ENCODE measurements at places on chromosomes 5 and 9.

GRCh38 chr5:131944702-131945550 is 537 bp downstream of the MEIKIN start:
- no peak for DNase-seq

DNA sequence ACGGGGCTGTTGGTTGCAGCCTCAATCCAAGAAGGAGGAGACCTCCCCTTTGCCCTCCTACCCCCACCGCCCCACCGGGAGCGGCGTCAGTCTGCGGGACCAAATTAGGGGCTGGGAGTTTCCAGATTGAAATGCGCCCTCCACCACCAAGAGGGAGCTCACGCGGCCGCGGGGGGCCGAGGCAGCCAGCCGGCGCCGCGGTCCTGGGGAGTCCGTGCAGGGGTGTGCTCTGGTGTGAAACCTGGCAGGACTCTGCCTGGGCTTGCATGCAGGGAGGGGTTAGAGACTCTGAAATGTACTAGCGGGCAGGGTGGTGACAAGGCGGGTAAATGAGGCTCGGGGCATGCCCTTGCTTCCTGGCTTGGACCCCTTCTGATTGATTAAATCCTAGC is 989 bp upstream of the FBN2 start:
- no peak for DNase-seq

GRCh38 chr5:93300309-93300923 is 280.6 kb downstream of the NR2F1-AS1 start:
- DNase-seq: no peak

DNA sequence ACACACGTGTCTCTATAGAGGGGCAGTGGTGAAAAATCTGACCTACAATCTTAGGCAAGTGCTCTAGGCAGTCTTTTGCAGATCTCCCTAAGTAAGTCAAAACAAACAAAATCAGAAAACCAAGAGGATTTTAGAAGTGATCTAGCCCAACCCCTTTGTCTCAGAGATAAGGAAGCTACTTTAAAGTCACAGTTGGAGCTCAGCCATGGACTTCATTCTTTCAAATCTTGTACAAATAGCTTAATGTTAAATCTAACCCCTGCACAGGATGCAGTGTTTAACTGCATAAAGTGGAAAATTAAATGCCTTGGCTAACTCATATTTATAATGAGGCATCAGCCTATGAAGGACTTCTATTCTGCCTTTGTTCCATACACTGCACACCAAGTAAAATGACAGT is 135.1 kb upstream of the RFX3 start:
- DNase-seq: no peak

- no peak for DNase-seq
Measured at GRCh38 chr9:116045083-116045482, 108.5 kb upstream of the PAPPA start.

DNA sequence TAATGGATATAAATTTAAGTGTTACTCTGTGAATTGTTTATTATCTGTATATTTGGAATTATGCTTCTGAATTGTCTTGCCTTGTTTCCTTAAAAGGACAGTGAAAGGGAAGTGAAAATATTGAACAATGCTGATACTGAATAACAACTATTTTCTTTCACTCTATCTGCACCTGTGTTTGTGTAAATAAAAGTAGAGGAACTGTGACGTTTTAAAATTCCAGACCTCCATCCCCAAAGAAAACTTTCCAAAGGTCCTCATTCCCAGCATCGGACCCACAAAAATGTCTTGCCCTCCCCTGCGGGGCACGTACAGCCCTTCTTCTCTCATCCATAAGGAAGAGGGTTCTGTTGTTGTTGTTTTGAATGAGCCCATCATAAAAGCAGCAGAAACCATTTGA is 100.0 kb downstream of the NLN start:
- DNase-seq: no peak

DNA sequence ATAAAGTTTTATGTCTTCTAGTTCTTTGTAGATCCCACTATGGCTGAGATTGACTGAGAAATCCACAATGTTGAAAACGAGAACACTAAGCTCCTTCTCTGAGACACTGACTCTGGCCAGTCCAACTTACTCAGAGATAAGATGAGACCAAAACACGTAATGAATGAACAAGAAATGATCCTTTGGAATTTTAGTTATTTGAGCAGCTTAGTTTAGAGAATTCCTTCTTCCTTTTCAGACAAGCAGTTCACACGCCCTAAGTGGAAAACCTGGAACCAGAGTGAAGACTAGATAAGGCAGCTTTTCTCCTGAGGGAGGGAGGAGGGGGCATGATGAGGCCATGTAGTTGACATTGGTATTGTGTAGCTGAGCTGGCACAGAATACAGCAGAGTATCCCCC is 139.6 kb downstream of the GABRB2 start:
- no peak for DNase-seq

DNA sequence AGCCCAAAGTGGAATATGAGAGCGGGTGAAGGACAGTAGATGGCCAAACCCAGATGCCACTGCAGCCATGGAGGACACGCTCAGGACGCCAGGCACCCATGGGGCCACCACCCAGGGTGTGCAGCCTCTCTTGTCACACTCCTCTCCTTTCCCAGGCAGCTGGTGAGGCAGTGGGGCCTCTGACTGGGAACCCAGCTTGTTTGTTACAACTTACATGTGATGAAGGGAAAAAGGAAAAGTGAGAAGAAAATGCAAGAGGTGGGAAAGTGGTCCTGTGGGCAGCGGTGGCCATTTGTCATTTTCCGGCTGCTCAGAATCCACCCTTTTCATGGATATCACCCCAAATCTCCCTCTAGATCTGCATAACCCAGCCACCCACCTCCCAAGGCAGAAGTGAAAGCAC is 62.7 kb upstream of the UNC5A start:
- DNase-seq: no peak

- no peak for DNase-seq
Measured at GRCh38 chr9:126000256-126000655, 253.1 kb downstream of the PBX3 start.

- no peak for DNase-seq
Measured at GRCh38 chr5:72956324-72957140, 691 bp downstream of the FCHO2 start.

- DNase-seq: no peak
Measured at GRCh38 chr5:148887123-148887881, 60.9 kb downstream of the ADRB2 start.

GRCh38 chr9:84609779-84610178 is 59.8 kb upstream of the NTRK2 start:
- DNase-seq: no peak

- peak; percentile 35 for DNase-seq
Measured at GRCh38 chr5:75668977-75669689, 48.1 kb downstream of the POC5 start.

DNA sequence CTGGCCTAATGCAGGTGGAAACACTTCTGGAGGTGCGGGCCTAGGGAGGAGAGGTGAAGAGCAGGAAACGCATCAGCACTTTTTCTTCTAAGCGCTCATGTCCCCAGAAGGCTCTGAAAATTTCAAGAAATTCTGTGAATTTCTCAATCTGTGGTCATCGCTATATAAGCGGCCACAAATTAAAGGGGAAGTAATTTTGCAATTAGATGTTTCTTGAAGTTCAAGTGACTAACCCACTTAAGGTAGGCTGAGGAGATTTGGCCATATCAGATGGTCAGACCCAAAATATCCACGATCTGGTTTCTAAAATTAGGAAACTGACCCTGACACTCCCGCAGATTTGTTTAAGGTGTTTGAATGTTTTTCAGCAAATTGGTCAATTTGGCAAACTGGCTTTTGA is 16.6 kb upstream of the HMGCR start:
- DNase-seq: no peak

DNA sequence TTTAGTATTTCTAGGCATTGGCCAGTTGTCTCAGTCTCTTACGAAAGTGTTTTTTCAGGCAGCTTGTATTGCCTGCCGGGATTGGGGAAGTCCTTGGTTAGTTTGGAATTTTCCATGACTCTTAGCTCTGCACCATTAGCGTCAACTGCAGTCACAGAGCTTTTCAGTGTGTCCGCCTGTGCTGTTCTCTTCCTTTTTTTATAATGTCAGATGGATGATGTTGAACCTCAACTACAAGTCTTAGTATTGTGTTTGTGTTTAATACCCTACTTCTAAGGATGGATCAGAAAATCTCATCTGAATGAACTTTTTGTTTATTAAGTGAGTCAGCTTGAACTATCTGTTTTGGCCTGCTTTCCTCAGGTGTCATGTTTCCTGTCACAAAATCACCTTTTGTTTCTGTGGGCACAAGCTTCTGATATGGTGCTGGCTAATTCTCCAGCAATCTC is 33.1 kb downstream of the ATP6V0E1 start:
- no peak for DNase-seq

- no peak for DNase-seq
Measured at GRCh38 chr5:154995679-154996078, 17.9 kb upstream of the KIF4B start.

GRCh38 chr5:88675168-88675707 is 207.7 kb downstream of the MEF2C start:
- no peak for DNase-seq

DNA sequence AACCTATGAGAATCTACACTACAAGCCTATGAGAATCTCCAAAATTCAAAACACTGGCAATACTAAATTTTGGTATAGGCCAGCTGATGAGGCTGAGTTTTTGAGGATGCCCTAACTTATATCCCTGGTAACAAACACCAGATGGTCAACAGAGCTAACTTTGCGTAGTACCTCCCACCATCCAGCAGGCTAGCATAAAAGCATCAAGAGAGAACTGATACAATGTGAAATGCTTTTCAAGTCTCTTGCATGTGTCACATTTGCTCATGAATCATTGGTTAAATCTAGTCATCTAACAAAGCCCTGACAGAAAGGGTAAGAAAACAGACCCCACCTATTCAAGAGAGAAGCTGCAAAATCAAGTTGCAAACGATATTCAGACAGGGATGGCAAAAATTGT is 1609.7 kb upstream of the CDH9 start:
- DNase-seq: no peak

GRCh38 chr9:89541798-89542197 is 43.9 kb upstream of the SEMA4D start:
- DNase-seq: no peak

DNA sequence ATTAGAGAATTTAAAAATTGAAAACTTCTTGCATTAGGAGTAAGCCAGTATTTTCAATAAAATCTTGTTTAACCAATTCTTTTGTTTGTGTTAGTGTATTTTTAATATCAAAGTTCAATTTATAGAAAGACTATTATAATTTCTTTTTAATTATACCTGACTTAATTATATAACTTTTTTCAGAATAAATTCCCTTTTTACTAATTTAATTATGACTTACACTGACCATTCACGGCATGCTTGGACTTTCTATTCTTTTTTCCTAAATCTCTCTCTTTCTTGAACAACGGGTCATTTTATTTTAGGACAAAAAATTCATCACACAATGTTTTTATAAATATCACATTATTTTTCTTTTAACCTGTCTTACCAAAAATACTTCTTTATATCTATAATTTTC is 555.3 kb upstream of the PTGER4 start:
- no peak for DNase-seq

GRCh38 chr5:134000091-134000511 is 4.7 kb downstream of the VDAC1 start:
- no peak for DNase-seq

GRCh38 chr5:166276006-166276405 is 2015.4 kb upstream of the WWC1 start:
- DNase-seq: no peak

DNA sequence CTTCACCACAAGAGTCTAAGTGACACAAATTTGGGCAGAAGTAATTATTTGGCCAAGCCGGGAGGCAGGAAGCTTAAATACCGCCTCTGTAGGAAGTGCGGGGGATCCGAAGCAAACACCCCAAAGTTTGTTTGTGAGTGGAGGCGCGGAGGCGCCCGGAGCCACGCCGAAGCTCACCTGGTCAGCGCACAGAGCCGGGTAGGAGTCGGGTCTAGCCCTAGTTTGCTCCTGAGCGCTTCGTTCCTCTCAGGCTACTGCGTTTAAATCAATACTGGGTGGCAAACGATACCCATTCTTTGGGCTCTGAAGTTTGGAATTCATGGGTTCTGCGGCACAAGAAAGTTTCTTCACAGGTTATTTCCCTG is 855 bp downstream of the MCC start:
- DNase-seq: no peak

DNA sequence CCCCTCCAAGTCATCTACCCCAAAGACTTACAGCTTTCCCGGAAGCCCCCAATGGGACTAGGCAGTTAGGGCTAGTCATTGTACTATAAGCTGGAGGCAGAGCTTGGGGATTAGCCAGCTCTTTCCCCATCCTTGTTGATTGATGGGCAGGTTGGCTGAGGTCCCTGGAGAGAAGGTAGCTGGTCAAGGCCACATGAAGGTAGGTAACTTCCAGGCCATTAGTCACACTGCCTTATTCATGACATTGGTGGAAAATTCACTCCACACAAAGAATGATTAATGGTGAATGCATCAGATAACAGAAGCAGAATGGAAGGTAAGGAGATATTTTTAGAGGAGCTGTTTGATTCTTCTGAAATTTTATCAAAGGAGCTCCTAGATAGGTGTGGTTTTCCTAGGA is 49.5 kb upstream of the TGFBR1 start:
- DNase-seq: no peak

GRCh38 chr5:16894236-16895057 is 41.6 kb downstream of the MYO10 start:
- no peak for DNase-seq

GRCh38 chr9:14192556-14192955 is 121.4 kb downstream of the NFIB start:
- no peak for DNase-seq

DNA sequence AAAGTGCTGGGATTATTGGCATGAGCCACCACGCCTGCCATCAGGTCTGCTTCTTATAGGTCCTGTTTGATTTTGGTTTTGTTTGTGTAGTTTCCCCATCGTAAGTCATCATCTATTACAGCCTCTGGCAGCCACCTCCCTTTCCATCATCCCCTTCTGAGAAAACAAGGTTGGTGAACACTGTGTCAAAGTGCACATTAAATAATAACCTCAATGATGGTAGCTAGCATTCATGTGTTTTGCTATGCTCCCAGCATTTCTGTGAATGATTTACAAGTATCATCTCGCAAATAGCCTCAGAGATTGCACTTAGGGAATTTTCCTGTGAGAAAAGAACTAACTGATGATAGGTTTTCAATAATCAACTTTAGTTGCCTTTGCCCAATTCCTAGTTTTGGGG is 9.9 kb downstream of the PRUNE2 start:
- DNase-seq: no peak

DNA sequence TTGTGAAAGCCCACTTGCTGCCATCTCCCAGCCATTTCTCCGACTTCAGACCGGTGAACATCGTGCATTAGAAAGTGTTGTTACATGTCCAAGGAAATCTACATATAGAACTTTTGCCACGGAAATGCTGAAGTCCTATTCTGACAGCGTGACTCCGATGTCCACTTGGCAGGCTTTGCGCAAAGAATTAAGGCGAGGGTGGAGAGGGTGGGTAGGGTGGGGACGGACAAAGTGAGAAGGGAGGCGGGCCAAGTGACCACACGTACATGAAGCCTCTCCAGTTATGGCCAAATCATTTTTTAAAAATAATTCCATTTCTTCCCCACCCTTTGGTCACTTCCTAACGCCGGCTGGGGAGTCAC is 460 bp upstream of the ACO1 start:
- no peak for DNase-seq

DNA sequence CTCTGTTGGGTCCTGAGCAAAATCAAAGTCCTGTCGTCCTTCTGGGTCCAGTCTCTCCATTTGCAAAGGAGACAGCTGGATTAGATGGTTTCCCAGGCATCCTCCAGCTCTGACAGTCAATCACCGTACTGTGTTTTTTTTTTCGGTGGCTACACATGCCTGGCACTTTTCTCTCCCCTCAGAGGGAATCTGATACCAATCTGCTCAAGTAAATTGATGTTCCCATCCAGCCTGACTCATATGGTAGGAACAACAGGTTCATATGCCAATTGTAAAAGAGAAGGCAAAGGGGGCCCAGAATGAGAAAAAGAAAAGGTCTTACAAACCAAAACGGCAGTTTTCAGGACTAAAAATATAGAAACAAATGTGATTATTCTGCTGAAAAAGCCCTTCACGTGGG is 1.2 kb downstream of the FBXO10 start:
- DNase-seq: no peak
